ENCODE measurements at places on chromosomes 1 and 21. TPM values are rescaled to one million over a fixed set of nuclear protein-coding genes. Genes with fewer than 3 reads are reported as not detected.

ADGRL4 gene
- total RNA-seq, result 37.3 TPM

SGIP1 gene
- 8.8 TPM for total RNA-seq

TMCO2 gene
- not detected for total RNA-seq

CELA2B gene
- not detected for total RNA-seq

ATP1A4 gene
- not detected for total RNA-seq

Measured in subcutaneous preadipocyte (primary cell).